Central memory CD4-positive, alpha-beta T cell (primary cell): ENCODE measurements at places on chromosomes 2 and 18.

- DNase-seq, result no peak
Measured at GRCh38 chr2:5195636-5196035, 496.5 kb upstream of the SOX11 start.

GRCh38 chr2:240278661-240279060 is 138.2 kb upstream of the OTOS start:
- DNase-seq, result no peak

- no peak for DNase-seq
Measured at GRCh38 chr2:157902692-157903091, 26.6 kb upstream of the ACVR1 start.

DNA sequence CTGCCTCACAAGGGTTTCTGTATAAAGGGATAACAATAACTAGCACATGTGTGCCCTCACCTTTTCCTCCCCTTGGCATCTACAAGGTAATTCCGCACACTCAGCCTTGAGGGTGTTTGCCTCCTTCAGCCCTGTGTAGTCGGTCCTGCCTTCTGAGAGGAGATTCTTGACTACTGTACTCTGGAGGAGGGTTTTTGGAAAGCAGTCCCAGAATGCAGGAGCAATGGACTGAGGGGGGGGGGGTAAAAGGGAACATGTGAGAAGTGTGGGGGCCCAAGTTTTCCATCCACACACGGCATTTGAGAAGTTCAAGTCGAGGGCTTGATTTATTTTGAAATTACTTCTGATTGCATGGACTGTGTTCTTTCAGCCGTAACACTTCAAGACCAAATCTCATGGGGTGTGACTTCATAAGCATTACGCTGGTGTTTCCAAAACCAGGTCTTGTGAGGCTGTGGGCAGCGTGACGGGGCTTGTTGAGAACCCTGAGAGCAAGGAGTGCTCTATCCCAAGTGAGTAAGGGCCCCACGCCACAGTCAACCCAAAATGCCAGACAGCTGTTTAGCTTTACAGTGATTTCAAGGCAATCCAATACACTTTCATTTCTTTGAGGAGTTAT is 198.7 kb upstream of the MEIS1 start:
- DNase-seq, result no peak

- no peak for DNase-seq
Measured at GRCh38 chr18:26336572-26336971, 110.3 kb downstream of the TAF4B start.

DNA sequence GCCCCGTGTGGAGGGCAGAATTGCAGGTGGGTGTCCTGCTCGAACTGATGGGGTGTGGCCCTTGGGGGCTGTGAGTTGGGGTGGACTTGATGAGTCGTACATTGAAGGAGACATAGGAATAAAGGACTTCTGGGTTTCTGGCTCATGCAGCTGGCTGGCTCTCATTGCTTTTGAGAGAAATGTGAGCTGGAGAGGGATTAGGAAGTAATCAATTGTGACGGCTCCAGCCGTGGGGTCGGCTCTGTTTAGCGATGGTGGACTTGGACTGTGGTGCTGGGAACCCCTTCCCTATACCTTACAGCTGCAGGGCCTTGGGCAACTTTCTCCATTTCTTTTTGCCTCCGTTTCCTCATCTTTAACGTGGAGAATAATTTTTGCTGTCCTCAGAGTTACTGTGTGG is 9.2 kb downstream of the IMPA2 start:
- no peak for DNase-seq

- DNase-seq, result no peak
Measured at GRCh38 chr2:19710230-19710629, 191.6 kb downstream of the TTC32 start.

DNA sequence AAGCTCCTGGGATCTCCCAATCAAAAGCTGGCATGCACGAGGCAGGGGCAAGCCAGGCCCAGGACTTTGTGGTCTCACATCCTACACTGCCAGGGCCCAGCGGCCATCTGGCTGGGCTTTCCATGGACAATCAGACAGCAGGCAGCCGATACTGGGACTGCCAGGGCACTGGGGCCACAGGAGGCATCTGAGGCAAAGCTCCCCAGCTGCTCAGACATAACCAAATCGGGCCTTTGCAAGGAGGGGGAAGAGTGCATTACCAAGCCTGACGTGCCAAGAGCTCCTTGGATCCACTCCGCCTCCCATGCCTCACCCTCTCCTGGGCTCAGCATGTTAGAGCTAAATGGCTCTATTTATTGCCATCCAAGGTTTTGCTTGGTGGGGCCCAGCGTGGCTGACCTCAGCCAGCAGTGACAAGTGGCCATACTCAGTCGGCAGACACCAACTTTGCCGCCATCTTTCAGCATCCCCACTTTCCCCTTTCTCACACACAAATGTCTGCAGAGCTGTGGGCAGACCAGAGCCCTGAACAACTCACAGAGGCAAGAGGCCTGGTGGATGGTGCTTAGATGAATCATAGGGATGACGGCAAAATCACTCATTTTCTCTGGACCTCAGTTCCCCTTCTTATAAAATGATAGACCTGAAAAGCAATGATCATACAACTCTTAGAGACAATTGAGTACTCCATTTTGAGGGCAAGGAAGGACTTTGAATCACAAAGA is 200.8 kb downstream of the TTC32 start:
- no peak for DNase-seq

- DNase-seq, result no peak
Measured at GRCh38 chr18:23301972-23302371, 151.1 kb upstream of the RIOK3 start.

- DNase-seq, result no peak
Measured at GRCh38 chr2:96240341-96241038, 25.3 kb downstream of the TMEM127 start.

GRCh38 chr2:96112501-96113366 is 3.6 kb downstream of the ADRA2B start:
- no peak for DNase-seq
